ENCODE measurements at places on chromosomes 13 and 19.
A peak's percentile ranks its signal among the peaks of the same experiment; 100 is the strongest.

DNA sequence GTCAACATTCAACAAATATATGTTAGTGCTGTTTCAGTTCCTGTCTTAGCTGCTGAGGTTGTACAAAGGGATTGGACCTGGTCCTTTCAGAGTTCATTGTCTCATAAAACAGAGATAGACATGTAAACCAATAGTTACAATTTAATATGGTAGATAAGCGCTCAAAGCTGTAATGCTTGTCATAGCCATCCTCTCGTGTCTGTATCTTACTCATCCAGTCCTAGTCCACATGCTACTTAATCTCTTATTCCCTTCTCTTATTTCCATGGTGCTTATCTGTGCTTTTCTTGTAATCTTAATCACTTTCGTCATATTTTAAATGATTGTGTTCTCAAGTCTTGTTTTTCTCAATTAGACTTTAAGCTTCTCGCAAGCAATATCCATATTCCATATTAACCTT is 185.2 kb upstream of the OBI1 start:
- no peak for DNase-seq

- DNase-seq = no peak
Measured at GRCh38 chr19:15260939-15261338, 28.7 kb upstream of the EPHX3 start.

- no peak for DNase-seq
Measured at GRCh38 chr19:58183817-58184215, 955 bp downstream of the ZNF274 start.

GRCh38 chr13:24632382-24633121 is 47.7 kb upstream of the ATP12A start:
- no peak for DNase-seq

GRCh38 chr13:91468301-91468700 is 69.9 kb downstream of the GPC5 start:
- no peak for DNase-seq

DNA sequence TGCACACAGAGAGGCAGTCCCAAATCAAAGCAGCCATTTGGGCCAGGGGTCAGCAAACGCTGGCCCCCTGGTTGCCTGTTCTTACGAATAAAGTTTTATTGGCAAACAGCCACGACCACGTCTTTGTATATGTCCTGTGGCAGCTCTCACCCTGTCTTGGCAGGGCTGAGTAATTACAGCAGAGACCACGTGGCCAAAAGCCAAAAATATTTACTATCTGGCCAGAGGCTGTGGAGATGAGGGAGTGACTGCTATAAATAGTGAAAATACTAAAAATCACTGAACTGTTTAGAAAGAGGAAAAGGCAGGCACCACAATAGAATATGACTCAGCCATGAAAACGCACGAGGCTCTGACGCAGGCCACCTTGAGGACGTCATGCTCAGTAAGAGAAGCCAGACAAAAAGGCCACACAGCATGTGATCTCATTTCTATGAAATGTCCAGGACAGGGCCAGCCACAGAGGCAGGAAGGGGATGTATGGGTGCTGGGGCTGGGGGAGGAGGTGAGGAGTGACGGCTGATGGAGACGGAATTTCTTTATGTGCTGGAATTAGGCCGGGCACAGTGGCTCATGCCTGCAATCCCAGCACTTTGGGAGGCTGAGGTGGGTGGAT is 29.4 kb downstream of the SMIM24 start:
- DNase-seq = no peak

DNA sequence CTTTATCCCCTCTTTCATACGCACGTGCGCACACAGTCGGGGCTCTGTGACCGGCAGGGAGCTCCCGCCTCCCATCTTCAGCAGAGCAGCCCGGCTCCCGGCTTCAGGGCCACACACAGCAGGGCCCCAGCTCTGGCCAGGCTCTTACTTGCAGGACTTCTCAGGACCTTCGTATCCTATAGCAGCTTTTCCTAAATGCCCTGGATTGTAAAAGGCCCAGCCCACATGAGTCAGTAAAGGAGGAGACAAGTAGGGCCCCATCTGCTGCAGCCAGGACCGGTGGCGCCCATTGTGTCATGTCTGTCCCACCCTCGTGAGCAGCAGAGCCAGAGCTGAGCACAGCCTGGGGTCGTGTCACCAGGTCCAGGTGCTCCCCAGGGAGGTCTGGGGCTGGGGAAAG is 107.6 kb upstream of the VSTM2B start:
- no peak for DNase-seq

- no peak for DNase-seq
Measured at GRCh38 chr19:33997690-33998089, 174.6 kb upstream of the LSM14A start.

- DNase-seq = no peak
Measured at GRCh38 chr19:17648097-17648660, 40.0 kb downstream of the UNC13A start.

GRCh38 chr13:23865026-23865425 is 24.2 kb downstream of the MIPEP start:
- DNase-seq = no peak

DNA sequence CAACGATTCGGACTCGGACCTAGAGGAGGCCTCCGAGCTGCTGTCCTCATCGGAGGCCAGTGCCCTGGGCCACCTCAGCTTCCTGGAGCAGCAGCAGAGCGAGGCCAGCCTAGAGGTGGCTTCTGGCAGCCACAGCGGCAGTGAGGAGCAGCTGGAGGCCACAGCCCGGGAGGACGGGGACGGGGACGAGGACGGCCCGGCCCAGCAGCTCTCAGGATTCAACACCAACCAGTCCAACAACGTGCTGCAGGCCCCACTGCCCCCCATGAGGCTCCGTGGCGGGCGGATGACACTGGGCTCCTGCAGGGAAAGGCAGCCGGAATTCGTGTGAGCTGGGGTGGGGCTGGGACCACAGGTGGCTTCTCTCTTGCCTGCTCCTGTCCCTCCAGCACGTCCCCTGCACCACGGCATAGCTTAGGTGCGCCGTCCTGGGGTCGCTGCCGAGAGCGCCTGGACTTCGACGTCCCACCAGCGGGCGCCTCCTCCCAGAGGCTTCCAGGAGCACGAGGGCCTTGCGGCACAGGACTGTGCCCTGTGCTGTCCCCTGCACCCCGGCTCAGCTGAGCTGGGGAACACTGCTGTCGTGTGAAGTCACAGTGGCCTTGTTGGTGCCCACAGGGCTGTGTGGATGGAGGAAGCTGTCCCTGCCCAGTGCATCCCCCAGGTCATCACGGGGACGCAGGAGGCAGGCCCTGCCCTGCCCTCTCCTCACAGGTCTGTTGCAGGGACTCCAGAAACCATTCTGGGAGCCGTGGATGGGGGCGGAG is 9.3 kb downstream of the POLR2E start:
- no peak for DNase-seq

- no peak for DNase-seq
Measured at GRCh38 chr19:648305-648704, 8.6 kb downstream of the FGF22 start.

DNA sequence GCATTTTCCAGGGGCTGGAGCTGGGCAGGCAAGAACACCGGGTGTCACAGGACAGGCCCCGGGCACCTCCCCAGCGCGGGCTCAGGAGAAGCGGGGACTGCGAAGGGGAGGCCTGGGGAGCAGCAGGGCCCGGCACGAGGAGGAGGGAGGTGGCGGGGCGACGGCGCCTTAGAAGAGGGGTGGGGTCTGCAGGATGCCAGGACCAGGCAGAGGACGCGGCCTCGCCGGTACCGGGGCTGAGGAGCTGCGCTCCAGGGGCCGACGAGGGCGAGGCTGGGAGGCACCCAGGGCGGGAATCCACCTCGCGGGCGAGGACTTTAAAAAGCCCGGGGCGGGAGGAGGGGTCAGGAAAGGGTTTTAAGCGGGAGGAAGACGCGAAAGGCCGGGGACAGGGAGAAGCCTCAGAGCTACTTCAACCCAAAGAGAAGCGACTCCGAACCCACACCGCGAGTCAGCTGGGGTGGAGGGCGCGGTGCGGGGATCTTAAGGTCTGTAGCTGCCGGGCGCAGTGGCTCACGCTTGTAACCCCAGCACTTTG is 665 bp downstream of the ZNF347 start:
- DNase-seq = no peak

DNA sequence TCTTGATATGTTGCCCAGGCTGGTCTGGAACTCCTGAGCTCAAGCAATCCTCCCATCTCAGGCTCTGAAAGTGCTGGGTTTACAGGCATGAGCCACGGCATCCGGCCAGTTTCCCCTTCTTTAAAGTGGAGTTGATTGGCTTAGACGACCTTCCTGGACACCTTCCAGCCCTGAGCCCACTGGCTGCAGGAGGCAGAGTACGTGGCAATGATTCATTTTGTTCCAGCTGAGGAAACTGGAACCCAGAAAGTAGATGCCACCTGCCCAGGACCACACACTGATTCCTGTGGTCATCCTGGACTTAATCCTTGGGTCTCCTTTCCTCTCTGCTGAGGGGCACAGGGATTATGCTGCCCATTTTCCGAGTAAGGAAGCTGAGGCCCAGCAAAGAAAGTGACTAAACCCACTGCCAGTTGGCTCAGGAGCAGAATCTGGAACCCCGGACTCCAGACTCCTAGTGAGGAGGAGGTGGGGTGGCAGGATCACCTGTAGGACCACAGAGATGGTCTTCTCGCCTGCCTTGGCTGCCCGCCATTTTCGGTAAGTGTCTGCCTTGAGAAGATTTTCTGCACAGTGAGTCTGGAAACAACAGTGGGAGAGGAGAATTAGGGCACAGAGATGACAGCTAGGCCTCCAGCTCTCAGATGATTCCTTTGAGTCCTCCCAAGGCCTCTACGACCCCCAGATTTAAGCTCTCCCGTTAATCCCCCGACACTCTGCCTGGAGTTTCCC is 737 bp downstream of the XRCC1 start:
- DNase-seq = no peak

DNA sequence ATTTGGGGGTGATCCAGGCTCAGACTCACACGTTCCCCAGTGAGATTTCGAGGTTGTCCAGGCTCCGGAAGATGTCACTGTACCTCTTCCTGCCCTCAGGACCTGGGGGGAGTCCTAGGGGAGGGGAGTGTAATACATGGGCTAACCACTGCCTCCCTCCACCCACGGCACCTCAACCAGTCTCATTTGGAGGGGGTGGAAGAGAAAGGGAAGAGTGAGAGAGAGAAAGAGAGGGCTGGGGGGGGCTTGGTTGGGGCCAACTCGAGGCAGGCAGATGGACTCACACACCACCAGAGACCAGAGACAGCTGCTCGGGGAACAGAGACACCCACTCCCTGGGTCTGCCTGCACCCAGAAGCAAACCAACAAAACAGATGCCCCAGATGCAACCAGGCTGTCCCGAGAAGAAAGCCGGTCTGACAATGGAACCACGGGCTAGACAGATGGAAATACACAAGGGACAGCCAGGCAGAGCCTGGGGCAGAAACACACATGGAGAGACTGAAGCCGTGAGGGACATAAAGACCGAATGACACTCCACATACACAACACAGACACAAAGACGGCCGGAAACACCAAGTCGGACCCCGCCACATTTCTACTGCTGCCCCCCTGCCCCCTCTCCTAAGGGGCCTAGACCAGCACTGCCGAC is 825 bp downstream of the GMIP start:
- DNase-seq = peak; percentile 12

All from CMK (cell line).